Stimulated activated CD4-positive, alpha-beta T cell treated with anti-CD3 and anti-CD28 coated beads, TNF-alpha, amount 100 ng/mL, for 48 hours (primary cell): ENCODE measurements at places on chromosomes 5 and 9.

DNA sequence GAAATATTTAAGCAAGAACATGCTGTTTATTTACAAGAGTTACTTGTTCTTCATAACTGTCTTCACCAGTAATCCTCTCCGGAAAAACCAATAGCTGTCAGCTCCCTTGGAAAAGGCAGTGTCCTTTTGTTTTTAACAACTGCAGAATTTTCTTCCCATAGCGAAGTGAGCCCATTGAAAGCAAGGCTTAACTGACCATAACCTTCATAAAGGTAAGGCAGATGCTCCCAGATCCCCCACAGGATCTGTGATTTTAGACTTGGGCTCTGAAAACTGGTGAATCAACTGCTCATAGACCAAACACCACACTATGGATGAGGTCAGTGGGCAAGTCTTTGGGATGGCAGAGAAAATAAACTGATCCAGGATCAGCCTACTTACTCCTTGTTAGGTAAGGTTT lies 155.0 kb downstream of the GLIS3 start:
- DNase-seq, result no peak

DNA sequence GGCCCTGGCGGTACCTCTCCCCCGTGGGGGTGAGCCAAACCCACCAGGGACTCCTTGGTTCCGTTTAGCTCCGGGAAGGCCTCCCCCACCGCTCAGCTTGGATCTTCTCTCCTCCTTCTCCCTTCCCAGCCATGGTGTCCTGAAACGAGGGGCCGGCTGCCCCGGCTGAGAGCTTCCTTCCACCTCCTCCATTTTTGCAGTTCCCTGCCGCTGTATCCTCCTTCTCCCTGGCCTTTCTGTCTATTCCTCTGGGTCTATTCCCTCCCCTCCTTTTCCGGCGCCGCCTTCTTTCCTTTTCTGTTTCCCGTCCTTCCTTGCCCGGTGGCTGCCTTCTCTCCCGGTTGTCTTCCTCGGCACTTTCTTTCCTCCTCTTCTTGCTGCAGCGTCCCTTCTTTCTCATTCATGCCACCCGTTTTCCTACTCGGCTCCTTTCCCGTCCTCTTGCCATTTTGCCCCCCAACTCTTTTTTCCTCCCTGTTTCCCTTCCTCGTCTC lies 110.4 kb downstream of the LIFR start:
- no peak for DNase-seq

GRCh38 chr5:74579215-74579614 lies 61.3 kb downstream of the ENC1 start:
- DNase-seq, result peak; percentile 41

DNA sequence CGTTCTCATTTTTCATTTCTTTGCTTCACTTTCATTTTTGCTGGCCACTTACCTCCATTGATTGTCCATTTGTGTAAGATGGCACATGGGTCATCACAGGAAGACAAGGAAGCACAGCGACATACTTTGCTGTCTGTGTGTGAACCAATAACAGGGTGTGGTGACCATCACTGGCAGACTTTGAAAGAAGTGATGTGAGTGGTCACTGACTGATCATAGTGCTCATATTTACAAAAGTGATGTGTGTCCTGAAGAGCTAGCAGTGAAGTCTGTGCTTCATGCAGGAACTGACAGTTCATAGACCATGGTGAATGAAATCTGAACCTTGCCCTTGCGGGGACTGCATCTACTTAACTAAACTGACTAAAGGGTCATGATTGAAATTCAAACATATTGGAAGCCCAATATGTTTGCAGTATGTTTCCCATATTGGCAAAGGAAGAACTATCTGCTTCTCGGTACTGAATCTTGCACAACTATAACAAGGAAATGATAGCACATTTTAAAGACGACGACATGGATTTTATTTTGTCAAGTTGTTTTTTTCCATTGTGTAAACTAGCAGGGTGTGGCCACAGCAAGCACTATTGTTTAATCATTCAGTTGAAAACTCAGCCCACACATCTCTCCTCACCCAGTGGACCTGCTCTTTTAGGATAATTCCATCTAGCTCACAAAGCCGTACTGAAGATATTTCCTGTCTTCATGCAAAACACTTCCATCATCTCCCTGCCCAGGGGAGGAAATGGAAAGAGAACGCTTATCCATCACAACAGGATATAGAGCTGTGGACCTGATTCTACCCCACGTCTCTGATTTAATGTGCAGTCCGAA lies 232.0 kb upstream of the ANKRD55 start:
- DNase-seq, result no peak

- DNase-seq, result no peak
These were observed 76.4 kb downstream of the AK8 start for GRCh38 chr9:132801659-132802058.

- no peak for DNase-seq
These were observed 113.0 kb downstream of the SMARCA2 start for GRCh38 chr9:2128141-2128540.

- no peak for DNase-seq
These were observed 143.3 kb downstream of the RAPGEF6 start for GRCh38 chr5:131491749-131492148.

DNA sequence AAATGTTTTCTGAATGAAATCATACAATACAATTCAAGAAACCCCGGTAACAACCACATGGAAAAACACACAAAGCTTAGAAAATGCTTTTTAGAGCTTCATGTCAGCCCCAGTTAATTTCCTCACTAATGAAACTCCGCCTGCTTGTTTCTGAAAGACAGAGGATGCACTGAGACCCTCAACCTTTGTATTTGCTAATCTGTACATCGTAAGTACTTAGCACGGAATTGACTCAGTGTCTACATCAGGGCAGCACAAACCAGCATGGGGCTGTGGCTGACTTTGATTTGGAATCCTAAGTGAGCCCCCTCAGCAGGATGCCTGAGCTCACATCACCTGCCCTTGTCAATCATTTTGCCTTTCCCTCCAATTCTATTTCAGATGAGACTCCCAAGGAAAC lies 499.1 kb upstream of the MPDZ start:
- no peak for DNase-seq

DNA sequence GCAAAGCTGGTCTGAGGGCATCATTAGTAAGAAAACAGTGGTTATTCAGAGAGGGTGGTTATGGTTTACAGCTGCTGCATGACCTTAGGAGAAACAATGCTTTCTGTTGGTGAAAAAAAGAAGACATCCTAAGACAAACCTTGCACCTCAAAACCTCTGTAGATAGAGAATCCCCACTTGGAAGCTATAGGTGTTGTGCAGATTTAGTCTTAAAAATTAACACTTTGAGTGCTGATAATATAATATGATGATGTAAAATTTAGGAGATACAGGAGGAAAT lies 1.4 kb upstream of the PTTG1 start:
- no peak for DNase-seq

DNA sequence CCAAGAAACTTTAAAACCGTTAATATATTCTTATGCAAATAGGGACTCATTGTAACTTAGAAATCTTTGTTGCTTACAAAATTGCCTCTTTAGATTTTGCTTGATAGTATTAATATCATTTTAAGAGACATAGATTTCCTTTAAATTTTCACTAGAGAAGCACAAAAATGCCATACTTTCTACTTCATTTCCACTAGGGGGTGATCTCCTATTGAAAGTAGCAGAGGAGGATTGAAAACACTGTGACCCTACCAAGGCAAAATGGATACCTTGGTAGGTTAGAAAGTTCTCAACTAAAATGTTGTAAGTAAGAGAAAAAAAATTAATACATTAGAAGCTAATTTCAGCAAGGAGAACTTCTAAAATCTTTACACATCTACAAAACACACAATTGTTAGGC lies 204.9 kb downstream of the CHSY3 start:
- no peak for DNase-seq

GRCh38 chr5:83877911-83878706 lies 157.5 kb upstream of the HAPLN1 start:
- no peak for DNase-seq

- no peak for DNase-seq
These were observed 87.4 kb downstream of the PSD2 start for GRCh38 chr5:139882961-139883539.

- no peak for DNase-seq
These were observed 115.8 kb downstream of the RXRA start for GRCh38 chr9:134442085-134442474.

DNA sequence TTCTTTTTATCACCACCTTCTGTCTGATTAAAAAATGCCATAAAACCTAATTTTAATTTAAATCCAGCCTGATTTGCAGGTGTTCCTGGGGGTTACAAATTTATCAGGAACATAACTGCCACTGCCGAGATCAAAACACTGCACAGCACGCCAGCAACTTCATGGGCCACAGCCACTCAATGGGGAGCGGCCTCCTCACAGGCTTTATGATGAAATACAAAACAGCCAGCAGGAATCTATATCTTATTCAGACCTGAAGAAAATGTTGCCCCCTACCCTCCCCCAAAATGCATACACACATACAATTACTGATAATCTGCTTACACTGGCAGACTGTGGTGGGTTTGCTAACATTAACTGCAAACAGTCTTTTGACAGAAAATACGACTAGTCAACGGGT lies 151.7 kb upstream of the POU5F2 start:
- DNase-seq, result no peak

DNA sequence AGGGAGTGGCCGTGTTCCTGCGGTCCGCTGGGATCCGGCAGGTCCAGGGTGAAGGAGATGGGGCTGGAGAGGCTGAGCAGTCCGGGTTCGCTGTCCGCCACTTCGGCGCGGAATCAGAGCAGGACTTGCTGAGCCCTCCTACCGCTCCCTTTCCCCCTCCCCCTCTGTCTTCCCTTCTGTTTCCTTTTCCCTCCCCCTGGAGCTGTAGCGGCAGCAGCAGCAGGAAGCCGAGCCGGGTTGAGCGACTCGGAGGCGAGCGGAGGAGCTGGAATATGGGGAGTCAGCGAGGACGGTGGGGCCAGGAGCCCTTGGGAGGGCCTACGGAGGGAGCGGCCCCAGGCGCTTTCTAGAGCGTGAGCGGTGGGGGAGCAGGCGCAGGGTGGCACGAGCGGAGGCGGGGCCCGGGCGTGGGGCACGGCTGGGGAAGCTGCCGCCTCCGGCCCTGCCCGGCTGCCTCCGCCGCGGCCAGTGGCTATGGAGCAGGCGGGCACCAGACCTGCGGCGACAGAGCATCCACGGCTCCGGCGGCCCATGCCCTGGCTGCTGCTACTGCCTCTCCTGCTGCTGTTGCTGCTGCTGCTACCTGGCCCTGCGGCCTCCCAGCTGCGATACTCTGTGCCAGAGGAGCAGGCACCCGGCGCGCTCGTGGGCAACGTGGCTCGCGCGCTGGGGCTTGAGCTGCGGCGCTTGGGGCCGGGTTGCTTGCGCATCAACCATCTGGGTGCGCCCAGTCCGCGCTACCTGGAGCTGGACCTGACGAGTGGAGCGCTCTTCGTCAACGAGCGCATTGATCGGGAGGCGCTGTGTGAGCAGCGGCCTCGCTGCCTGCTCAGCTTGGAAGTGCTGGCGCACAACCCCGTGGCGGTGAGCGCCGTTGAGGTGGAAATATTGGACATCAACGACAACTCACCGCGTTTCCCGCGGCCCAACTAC lies at the start of gene PCDHAC2:
PCDHAC2 (plus strand) TSS at position 184 of the 933 bp plus-strand sequence; CDS start at position 475, 291 bp downstream.
- DNase-seq, result no peak

DNA sequence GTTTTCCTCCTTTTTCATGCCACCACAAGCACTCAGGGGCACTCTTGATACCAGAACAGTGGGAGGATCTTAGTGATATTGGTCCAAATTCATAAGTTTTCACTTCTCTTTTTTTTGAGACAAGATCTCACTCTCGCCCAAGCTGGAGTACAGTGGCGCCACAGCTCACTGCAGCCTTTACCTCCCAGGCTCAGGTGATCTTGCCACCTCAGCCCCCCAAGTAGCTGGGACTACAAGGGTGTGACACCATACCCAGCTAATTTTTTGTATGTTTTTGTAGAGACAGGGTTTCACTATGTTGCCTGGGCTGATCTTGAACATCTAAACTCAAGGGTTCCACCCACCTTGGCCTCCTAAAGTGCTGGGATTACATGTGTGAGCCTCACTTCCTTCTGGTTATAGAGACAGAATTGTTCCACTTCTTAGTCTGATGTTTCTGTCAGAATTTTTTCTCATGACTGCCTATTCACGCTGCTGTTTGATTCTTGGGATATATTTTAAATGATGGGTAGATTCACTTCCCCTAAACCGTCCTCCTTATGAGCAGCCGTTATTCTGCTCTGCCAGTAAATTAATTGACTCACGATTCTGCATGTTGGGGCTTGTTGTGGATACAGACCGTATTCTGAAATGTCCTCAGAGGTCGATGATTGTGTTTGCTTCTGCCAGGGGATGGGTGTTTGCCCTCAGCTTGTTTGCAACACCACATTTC lies 30.8 kb downstream of the MTAP start:
- no peak for DNase-seq

DNA sequence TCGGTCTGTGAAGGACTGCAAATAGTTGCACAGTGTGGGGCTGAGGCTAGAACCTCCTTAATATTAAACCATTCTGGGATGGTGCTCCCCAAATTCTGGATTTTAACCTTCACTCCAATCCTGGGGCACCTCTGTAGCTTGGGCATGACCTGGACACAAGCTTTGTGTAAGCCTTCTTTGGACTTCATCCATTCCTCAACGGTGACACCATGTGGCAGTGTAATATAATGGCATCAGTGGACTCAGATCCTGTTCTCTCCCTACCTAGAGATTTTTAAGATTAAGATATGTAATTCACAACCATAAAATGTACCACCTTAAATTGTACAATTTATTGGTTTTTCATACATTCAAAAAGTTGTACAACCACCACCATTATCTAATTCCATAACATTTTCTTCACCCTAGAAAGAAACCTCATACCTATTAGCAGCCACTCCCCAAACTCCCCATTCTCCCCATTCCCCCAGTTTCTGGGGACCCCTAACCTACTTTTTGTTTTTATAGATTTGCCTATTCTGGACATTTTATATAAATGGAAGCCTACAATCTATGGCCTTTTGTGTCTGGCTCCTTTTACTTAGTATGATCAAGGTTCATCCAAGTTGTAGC lies 4.8 kb upstream of the PLGRKT start:
- no peak for DNase-seq

GRCh38 chr5:115456056-115456455 lies 88.5 kb downstream of the FEM1C start:
- DNase-seq, result no peak

DNA sequence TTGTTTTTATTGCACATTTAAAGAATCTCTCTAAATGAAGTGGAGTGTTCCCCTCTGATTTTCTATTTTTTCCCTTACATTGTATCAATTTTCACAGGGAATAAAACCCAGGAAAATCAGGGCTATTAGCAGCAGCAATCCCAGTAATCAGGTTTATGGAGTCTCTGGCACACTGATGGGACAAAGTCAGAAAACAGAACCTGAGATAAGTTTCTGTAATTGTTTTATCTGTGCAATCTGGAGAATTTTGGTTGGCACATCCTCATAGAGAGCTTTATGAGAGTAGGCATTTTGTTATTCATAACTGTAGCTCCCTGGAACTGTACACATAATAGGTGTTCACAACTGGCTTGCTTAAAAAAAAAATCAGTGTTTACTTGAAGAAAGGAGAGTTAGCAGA lies 96.9 kb upstream of the IL6ST start:
- no peak for DNase-seq

- no peak for DNase-seq
These were observed 34.2 kb upstream of the GRPEL2 start for GRCh38 chr5:149310947-149311658.

- no peak for DNase-seq
These were observed 20.0 kb downstream of the SLC24A2 start for GRCh38 chr9:19768798-19769197.
